ENCODE measurements at places on chromosomes 6 and 20. TPM values are rescaled to one million over a fixed set of nuclear protein-coding genes. Genes with fewer than 3 reads are reported as not detected.

Gene SYNDIG1
- total RNA-seq = 0.67 TPM

Gene FRMD1
- total RNA-seq = not detected

Gene LAMP5
- 1.9 TPM for total RNA-seq

DNA sequence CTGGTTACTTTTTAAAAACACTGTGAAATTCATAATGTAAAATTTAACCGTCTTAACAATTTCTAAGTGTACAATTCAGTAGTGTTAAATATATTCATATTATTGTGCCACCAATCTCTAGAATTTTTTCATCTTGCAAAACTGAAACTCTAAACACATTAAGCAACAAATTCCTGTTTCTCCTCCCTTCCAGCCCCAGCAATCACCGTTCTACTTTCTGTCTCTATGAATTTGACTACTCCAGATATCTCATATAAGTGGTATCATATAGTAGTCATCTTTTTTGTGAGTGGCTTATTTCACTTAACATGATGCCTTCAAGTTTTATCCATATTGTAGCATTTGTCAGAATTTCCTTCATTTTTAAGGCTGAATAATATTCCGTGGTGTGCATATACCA lies 44.7 kb downstream of the RSPH3 start:
- no peak for DNase-seq

- no peak for DNase-seq
Observed at GRCh38 chr20:47007826-47008655, 113.4 kb downstream of the EYA2 start.

DNA sequence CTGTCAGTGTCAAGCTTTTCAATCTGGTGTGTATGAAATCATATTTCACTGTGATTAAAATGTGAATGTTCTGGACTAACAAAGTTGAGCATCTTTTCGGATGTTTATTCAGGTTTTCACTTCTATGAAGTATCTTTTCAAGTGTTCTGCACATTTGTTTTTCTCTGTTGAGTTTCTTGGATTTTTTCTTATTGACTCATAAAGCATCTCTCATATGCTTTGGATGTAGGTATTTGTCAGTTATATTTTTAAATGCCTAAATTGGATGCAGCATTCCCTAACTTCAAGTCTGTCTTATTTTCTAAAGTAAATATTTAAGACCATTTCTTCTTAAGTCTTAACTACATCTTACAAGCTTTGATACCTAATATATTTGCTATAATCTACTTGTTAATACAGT lies 398.0 kb downstream of the PLCB1 start:
- DNase-seq = no peak

DNA sequence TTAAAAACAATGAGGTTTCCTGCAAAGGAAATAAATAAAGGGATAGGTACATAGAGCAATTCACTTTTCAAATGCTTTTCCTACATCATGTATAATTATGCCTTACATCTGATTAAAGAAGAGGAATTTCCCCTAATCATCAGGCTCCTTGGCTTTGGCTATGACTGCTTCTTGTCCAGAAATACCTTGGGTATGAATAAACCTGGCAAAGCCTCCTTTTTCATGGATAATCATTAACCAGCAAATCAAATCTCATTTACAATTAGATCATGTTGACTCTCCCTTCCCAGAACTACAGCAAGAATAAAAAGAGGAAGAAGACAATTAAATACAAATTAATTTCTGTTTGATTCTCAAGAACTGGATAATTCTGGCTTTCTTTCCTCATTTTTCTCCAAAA lies 58.0 kb upstream of the CD2AP start:
- peak; percentile 82 for DNase-seq

- DNase-seq = peak; percentile 12
Observed at GRCh38 chr20:58447511-58448391, 58.7 kb downstream of the VAPB start.

DNA sequence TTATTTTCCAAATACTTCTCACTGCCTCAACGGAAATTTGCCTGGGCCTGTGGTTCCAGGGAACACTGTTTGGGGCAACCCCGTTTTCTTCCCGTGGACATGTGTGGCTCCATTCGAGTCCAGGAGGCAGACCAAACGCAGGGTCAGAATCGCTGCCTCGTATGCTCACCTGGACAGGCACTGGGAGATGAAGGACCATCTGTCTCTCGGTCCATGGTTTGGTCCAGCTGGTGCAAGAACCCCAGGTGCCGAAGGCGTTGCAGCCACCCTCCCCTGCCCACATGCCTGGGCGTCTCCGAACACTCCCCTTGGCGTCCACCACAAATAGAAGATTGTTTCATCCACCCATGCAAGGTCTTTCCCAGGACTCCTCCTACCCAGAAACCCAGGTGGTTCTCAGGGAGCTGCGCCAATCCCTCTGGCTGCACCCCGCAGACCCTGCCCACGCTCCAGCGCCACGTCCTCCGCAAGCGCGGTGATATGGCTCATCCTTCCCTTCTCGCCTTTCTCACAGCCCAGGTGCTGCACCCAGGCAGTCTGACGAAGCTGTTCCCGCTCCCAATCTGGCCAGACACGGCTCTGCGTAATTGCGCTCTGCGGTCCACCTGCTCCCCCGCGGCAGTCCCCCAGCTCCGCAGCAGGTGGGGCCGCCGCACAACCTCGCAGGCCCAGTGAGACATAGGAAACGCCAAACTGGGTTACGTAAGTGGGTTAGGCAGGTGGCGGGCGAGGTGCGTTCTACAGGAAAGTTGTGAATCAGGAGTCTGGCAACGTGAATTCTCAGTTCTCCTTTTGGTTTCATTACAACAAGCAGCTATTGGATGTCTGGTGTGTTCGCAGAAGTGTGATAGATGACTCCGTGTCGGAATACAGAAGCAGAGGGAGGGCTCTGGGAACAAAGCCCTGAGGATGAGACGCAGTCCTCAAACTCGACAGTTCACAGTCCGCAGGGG lies 146.2 kb upstream of the ECI2 start:
- DNase-seq = peak; percentile 77

DNA sequence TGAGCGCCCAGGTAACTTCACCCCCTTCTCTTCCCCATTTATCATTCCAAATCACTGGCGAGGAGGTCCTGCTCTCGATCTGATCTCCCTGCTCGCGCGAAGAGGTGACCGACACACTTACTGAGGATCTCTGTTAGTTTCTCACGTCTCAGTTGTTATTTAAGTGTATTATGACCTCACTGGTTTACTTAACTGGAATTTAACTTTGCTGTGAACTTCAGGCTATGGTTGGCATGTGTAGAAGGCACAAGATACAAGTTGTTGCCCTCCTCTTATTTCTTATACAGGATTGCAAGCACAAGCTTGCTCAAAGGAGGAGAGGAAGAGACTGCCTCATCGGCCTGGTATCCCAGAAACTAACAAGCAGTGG lies 1.2 kb downstream of the RNF217 start:
- no peak for DNase-seq

DNA sequence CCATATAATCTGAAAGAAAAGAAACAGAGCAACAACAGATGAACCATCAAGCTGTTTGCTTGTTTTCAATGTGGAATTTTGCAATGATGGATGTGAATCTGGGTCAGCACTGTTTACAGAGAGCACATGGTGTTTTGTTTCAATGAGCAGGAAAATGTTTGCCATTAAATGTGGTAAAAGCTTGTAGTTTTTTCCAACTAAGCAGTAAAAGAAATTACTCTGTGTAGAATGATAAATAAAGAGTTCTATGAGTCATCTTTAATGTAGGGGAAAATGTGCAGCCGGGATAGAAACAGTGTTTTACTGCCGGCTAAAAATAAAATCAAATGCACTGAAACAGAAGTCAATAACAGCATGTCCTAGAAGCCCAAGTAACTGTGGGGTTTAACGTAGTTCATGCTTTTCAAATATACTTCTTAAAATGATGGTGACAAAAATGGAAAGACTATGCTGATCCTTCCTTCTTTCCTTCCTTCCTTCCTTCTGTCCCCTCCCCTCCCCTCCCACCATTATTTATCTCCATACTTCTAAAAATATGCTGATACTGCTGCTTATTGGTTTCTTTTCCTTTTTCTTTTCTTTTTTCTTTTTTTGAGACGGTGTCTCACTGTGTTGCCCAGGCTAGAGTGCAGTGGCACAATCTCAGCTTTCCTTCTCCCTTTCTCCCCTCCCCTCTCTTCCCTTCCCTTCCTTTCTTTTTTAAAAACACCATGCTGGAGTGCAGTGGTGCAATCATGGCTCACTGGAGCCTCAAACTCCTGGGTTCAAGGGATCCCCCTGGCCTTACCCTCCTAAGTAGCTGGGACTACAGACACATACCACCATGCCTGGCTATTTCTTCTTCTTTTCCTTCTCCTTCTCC lies 6.3 kb upstream of the NAA20 start:
- DNase-seq = peak; percentile 26

DNA sequence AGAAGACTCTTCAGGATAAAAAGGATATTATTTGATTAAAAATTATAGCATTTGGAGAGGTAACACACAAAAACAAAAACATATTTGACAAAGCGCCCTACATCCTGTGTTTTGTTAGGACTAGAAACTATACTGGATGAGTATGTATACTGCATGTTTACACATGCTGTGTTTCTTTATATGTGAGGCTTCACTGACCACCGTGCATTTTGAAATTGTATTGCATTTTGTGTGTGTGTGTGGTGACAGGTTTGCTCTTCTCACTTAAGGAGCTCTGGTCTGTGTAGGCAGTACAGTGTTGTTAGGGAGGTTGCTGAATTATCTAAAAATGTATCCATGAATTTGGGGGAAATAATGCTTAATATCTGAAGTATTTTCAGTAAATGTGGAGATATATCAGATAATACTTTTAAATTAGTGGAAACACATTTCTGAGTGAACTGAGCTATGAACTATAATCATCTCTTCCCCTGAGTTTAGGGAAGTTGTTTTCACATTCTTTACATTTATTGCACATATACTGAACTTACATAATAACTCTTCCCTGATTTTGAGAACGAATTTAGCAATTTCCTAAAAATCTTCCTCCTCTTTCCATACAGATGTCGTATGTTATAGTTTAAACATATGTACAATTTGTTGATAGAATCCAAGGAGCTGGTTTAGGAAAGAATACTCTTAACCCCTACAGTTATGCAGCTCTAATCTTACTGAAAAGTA lies 43.3 kb downstream of the TMEM170B start:
- no peak for DNase-seq

- DNase-seq = no peak
Observed at GRCh38 chr6:31919624-31920303, 7.8 kb upstream of the C2 start.

- DNase-seq = no peak
Observed at GRCh38 chr6:91487696-91488392, 901.0 kb upstream of the MAP3K7 start.
